DMS53 (cell line): ENCODE measurements at places on chromosomes 11 and 22.

- no peak for DNase-seq
Observed at GRCh38 chr11:69361466-69361865, 67.5 kb downstream of the MYEOV start.

GRCh38 chr11:11044137-11044855 lies 186.4 kb upstream of the ZBED5 start:
- no peak for DNase-seq

- DNase-seq: no peak
Observed at GRCh38 chr11:9858218-9858617, 194.3 kb downstream of the SWAP70 start.

DNA sequence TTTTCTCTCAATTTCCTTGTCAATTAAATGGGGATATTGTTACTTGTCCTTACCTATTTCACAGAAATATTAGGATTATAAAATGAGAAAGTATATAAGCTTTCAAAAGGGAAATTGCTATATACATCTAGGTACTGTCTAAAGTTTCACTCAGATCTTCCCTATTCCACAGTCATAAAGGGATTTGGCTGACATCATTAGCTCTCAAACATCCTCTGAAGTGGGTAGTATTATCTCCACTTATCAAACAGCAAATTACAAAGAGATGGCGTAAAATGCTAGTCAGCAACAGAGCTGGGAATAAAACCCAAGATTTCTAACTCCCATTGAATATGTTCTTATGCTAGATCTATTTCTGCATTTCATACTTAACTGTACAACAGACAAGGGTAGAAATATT lies 50.9 kb downstream of the SLC25A17 start:
- DNase-seq: no peak

- peak; percentile 83 for DNase-seq
Observed at GRCh38 chr11:6298605-6299004, 21.7 kb downstream of the CAVIN3 start.
